ENCODE measurements at places on chromosomes 11 and 22.

GRCh38 chr22:50695421-50696250 lies 23.0 kb downstream of the SHANK3 start:
- no peak for DNase-seq

DNA sequence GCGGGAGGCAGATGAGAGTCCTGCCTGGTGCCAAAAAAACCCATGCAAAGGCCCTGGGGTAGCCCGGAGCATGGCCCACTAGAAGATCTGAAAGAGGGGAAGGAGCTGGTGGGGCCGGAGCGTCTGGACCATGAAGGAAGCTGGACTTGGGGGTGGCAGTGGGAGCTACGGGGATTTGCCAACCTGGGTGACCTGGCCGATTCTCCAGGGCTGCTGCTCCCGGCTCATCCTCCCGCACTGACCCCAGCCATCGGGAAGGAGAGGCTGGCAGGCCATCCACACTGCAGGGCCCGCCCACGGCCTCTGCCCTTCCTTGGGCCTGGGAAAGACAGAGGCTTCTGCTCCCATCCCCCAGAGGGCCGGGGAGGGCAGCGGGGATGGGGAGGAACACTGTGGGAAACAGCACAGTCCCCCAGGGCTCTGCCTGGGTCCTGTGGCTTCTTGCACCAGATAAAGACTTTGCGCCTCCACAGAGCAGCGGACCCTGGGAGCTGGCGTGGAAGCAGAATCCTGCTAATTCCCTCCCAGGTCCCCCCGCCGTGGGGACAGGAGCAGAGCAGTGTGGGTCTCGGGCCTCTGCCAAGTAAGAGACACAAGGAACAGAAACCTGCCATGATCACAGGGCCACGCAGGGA lies 87.1 kb upstream of the LINC01488 start:
- no peak for DNase-seq

DNA sequence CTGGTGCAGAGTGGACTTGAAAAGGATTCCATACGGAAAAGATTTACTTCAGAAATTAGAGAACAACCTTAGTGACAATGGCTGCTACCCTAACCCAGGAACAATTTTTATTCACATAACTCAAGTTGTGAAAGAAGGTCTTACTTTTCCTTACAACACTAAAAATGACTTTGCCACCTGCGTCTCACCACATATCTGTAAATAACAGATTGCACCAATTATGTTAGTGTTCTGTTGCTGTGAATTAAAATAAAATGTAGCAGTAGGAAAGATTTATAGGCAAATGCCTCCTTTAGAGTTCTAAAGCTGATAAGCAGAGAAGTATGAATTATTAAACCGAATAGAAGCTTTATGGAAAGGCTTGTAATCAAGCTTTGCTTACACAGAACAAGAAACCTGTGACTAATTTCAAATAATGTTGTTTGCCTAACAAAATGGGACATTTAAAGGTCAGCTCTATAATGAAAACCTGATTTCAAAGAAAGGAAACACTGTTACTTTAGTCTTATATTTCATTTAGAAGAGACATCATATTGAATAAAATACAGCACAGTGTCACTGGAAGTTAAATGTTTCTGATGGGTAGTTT lies 2237.8 kb downstream of the LRRC4C start:
- no peak for DNase-seq

DNA sequence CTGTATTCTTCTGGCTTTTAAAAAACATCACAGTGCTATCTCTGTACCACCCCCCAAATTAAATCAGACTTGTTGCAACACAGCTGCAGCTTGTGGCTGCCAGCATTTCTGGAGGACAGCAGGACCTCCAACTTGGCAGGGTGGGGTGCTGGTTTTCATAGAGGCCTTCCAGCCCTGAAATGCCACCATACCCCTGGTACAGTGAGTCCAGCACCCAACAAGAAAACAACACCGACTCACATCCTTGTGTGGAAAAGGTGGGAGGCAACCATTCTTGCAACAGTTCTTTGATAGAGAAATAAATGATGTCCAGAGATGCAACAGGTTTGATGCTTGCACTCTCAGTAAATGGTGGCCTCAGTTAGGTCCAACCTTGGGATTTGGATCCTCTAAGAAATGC lies 96.0 kb downstream of the ABTB2 start:
- no peak for DNase-seq

DNA sequence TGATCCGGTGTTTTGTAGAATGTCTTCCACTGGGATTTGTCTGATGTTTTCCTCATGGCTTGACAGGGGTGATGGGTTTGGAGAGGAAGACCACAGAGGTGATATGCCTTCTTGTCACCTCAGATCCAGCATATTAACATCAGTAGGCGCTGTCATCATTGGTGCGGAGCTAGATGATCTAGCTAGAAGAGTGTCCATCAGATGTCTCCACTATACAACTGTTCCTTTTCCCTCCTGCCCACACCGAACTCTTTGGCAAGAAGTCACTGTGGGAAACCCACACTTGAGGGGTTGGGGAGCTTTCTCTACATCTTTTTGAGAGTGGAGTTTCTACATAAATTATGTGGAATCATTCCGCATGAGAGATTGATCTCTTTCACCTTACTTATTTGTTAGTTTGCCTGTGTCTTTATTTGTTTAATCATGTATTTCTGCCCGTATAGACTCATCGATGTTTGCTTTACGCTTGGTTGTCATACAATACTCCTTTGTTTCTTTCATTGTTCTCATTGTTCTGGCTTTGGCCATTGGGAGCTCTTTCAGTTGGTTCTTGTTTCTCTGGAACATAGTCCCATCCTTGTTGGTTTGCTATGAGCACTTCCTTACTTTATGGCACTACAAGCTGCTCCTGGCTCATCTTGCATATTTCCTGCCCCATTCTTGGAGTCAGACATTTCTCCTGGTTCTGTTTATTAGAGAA lies 1420.3 kb downstream of the BRD1 start:
- no peak for DNase-seq

GRCh38 chr22:48895336-48895735 lies 932.3 kb downstream of the BRD1 start:
- DNase-seq: no peak

GRCh38 chr11:61637277-61637676 lies 42.9 kb upstream of the DAGLA start:
- no peak for DNase-seq

DNA sequence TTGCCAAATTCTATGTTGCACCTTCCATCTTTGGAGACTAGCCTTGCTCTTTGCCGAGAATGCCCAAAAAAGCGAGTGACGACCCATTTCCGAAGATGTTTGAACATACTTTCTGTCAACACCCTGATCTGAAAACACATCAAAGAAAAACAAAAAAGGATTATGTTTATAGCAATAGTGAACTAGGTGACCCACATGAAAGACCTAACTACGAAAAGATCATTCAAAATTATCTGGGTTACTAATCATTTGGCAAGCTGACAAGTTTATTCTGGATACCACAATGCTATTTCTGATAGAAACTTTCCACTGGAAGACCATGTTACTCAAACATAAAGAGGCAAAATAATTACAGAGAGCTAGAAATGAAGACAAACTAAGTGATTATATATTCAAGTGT lies 27.0 kb downstream of the KCNJ1 start:
- no peak for DNase-seq

DNA sequence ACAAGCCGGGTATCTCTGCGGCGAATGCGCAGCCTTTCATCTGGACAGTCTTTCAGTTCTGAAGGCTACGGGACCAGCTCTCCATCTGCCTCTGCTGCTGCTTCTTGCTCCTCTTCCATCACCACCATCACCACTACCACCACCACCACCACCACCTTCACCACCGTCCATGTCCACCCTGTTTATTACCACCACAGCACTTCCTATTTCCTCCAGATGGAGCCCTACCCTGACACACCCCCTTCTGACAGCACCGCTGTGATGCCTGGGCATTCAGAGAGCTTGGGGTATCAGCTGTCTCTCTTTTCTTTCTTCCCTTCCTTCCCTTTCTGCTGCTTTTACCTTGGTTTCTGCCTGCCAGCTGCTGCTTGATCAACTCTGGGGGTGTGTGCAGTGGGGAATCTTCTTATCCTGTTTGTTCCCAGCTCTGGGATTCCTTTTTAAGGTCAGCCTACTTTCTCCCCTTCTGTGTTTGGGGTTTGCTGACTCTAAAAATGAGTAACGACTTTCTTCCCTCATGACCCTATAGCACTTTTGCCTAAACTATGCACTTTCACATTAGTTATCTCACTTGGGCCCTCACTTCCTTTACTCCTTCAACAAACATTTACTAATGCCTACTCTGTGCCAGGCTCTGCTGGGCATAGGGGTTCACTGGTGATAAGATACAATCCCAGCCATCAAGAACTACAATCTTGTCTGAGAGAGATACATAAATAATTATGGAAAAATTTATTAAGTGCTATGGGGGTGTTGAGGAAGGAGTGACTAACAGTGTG lies 7.8 kb upstream of the RRM1 start:
- no peak for DNase-seq

- no peak for DNase-seq
These were observed 9.8 kb upstream of the POU2AF1 start for GRCh38 chr11:111388842-111389241.

DNA sequence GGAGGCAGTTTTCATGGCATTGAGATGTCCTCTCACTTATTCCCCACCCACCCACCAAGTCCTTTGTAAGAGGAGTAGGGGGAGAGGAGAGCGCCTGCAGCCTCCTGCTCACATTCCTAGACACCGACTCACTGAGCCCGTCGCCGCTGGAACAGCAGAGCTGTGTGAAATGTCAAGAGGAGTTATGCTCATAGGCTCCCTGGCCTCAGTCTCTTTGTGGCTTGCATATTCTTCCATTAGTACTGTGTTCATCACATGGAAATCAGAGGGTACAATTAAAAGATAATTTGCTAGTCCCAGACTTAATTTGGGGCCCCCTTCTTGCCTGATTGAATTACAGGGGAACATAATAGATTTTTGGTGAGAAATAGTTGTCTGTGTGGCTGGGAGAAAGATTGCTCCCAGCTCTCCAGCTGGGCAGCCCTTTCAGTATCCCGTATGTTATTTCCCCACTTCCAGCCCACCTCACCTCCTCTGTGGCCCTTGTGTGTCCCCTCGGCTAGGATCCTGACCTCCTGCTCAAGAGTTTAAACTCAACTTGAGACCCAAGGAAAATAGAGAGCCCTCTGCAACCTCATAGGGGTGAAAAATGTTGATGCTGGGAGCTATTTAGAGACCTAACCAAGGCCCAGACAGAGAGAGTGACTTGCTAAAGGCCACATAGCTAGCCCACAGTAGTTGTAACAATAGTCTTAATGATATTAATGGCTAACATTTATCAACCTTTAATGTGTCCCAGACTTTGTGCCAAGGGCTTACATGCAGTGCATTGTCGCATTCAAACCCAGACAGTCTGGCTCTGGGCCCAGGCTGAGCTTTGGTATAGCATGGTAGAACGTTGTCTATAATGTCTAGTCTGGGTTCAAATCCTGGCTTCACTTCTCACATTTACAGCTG lies 32.2 kb downstream of the LIMK2 start:
- no peak for DNase-seq

- DNase-seq: no peak
These were observed 107.1 kb downstream of the GAB2 start for GRCh38 chr11:78310500-78310909.

GRCh38 chr22:26789951-26790350 lies 132.6 kb downstream of the MIAT start:
- no peak for DNase-seq

DNA sequence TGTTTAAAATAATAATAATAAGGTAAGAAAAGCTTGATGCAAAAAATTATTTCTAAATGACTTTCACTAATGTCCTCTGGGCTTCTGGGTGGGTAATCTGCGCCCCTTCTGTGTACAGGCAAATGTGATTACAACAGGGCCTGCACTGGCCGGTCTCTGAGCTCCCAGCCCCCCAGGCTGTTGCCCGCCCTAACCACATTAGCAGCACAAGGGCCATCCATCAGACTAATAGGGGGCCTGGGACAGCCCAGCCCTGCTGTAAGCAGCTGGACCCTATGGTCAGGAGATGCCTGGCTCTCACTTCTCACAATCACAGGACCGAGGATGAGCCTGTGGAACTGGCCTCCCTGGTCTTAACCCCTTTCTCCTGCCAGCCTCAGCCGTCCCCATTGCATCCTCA lies 388.4 kb downstream of the BUD13 start:
- DNase-seq: no peak

- no peak for DNase-seq
These were observed 90.6 kb downstream of the CELSR1 start for GRCh38 chr22:46446799-46447198.

DNA sequence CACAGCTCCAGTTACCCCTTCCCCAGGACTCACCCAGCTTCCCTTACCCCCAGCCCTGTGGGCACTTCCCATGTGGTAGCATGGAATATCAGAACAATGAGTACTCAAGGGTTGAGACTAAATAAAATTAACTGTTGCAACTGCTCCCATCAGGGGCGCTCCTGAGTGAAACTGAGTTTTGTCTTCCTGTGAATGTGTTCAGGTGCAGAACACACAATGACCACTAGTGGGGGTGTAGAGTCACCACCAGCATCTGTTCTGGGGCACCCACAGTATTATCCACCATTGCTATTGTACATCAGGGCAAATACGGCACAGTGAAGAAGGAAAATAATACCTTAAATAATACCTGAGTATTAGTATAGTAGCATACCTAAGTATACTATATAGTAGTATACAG lies 689.7 kb downstream of the TBC1D22A start:
- no peak for DNase-seq

DNA sequence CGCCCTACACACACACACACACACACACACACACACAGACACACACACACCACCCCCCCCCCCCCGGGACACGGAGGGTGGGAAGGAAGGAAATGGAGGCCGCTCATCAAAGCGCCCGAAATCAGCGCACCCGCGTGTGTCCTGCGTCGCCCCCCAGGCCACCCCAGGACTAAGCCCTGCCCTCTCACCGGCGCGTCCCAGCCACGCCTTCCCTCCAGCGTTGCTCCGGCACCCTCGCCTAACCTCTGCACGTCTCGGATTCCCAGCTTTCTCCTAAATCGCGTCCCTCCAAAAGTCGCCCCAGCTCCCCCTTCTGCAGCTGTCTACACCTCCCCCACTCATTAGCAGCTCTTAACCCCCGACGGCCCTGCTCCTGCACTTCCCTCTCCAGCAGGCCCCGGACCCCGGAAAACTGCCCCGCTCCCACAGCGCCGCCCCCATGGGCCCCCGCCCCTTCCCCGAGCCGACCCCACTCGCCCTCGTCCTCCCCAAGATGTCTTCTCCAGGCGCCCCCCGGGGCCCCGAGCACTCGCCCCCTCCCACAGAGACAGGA lies 557 bp downstream of the PACSIN2 start:
- no peak for DNase-seq

All from NCI-H1417 treated with DMSO at 0.1 percent for 48 hours (cell line).